Activated T-cell treated with anti-CD3 and anti-CD28 coated beads, Interleukin-2, amount 50 U/mL, for 4 hours (primary cell): ENCODE measurements at places on chromosomes 6 and 20.

DNA sequence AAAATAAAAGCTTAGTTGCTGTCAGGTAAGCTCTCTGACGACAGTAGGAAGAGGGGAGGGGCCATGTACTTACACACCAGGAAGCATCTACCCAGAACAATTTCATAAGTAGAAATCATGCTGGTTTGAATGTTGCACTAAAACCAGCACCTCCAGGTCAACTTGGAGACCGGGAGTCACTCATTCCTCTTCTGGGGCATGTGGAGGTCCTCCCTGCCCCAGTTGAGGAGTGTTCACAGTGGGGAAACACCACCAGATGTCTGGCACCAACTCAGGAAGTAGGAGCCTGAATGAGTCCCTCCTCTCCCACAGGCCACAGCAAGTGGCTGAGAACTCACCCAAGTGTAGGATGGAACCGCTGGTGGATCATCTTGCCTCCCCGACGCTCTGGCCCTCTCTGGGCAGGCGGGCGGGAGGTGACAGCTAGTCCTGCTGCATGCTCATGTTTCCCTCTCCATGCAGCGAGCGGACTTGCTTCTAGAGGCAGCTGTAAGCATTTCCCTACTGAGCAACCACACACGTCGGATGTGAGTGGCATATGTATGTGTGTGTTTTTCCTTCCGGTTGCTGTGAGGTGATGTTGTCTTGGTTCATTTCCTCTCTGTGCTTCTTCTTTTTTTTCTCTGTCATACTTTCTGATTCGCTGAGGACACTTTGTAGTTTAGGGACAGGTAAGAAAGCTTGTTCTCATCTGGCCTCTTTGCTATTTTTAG is 149.5 kb upstream of the NEDD9 start:
- peak; percentile 57 for DNase-seq

DNA sequence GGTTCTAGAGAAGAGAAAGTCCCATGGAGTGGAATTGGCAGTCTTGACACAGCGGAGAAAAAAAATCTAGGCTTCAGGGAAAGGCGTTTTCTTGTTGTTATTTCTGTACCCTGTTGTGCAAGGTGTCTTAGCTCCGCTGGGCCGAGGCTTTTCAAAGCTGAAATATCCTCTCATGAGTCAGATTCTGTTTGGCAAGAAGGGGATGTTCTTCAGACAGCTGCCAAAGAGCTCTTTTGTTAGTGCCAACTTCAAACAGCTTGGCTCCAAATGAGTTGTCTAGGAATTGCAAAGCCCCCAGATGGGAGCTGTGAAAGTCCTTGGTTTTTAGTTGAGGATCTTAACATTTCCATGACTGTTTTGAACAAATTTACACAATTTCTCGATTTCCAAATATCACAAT is 45.6 kb downstream of the LRRN4 start:
- DNase-seq, result no peak

- DNase-seq, result no peak
Measured at GRCh38 chr20:22572491-22572890, 11.9 kb downstream of the FOXA2 start.

- DNase-seq, result no peak
Measured at GRCh38 chr6:39432330-39433025, 110.0 kb upstream of the KCNK16 start.

GRCh38 chr20:11551479-11551878 is 366.2 kb upstream of the BTBD3 start:
- no peak for DNase-seq

- DNase-seq, result no peak
Measured at GRCh38 chr6:64254558-64254957, 619.0 kb downstream of the PHF3 start.

DNA sequence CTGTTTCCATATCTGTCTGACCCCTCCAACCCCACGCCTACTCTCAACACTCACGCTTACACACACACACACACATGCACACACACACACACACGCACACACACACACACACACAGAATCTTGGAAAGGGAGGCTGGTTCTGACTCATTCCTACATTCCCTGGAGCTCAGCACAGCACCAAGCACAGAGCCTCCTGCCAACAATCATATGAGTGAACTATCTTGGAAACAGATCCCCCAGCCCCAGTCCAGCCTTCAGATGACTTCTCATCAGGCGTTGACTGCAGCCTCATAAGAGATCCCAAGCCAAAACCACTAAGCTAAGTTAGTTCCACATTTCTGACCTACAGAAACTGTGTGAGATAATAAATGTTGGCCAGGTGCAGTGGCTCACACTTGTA is 14.1 kb upstream of the HCK start:
- no peak for DNase-seq

DNA sequence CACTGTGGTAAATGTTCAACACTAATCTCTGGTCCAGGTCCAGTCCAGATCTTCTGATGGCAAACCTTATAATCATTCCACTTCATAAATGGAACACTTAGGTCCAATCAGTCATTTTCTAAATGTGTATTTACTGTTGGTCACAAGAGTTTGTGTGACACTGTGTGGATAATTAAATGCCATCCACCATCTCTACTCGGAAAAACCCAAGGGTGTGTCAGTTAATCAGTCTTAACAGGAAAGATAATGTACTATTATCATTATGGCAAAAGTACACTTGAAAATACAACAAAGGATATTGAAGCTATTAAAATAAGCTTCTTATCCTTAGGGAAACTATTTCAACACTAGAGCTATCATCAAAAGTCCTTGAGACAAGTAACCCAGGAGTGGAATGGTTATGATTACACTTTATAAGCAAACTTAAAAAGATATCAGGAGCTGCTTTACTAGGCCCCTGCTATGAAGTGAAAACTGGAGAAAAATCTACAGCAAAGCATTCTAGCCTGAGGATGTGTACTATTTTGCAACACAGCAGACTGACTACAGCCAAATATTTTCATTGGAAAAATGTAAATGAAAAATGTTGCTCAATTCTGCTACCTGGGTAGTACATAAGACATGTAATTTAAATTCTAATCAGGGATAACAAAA is 227.9 kb downstream of the LAMA2 start:
- no peak for DNase-seq

DNA sequence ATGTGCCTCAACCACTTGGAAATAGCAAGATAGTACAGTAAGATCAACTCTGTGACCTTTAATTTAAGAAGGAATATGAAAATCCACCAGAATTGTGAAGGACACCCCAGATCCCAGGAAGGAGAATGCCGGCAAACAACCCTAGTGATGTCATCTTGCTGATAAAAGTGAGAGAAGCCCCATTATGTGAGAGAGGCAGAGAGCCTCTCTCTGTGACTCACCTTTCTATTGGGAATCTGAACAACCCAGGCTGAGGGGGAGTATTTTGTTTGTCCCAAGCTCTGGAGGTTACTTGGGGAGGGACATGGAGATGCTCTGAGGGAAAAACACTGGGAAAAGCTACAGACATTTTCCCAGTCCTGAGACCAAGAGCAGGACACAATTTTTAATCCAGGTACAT is 188.3 kb upstream of the FERMT1 start:
- no peak for DNase-seq

GRCh38 chr6:153101461-153101860 is 29.6 kb downstream of the RGS17 start:
- DNase-seq, result no peak

DNA sequence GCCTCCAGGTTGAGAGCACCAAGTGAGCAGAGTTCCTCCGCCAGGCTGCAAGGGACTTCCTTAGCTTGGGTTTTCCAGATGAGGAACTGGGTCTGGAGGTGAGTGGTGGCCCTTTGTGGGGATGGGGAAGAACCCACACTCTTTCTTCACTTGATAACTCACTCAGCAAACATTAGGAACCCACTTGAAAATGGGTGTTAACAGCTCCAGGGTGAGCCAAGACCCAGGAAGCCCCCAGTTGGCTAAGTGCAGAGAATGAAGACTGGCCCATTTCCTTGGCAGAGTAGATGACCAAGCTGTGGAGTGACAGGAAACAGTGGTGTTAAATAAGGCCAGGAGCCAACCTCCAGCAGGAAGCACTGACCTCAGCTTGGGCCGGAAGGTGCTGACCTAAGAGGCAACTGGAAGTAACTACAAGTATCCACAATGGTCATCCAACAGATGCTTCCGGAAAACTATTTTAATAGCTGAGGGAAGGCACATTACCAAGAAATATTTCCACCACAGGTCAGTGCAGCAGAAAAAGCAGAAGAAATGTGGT is 22.7 kb downstream of the MRPL14 start:
- DNase-seq, result no peak

- DNase-seq, result no peak
Measured at GRCh38 chr20:50513169-50514034, 3.2 kb downstream of the PTPN1 start.

GRCh38 chr6:1170794-1171193 is 141.1 kb upstream of the FOXQ1 start:
- no peak for DNase-seq
